ENCODE measurements at places on chromosomes 3 and 15. TPM values are rescaled to one million over a fixed set of nuclear protein-coding genes. Genes with fewer than 3 reads are reported as not detected.

The RNU5B-1 gene
- not detected for total RNA-seq

The CTXND1 gene
- not detected for total RNA-seq

The FYCO1 gene
- total RNA-seq: 32.1 TPM

The SLC24A5 gene
- not detected for total RNA-seq

The ABI3BP gene
- 3.1 TPM for total RNA-seq

The ZBTB47 gene
- total RNA-seq: 20.6 TPM

The RGMA gene
- 3.1 TPM for total RNA-seq

The DZIP1L gene
- total RNA-seq: 0.34 TPM

The GPR62 gene
- total RNA-seq: under 0.01 TPM

The GABRB3 gene
- total RNA-seq: 0.34 TPM

The EFCC1 gene
- not detected for total RNA-seq

The CLDN16 gene
- total RNA-seq: 1.0 TPM

The PPP2R3A gene
- total RNA-seq: 12.0 TPM

The CCNB2 gene
- total RNA-seq: 1.7 TPM

The TMEM158 gene
- 2.3 TPM for total RNA-seq

The CPNE4 gene
- 0.28 TPM for total RNA-seq

The IQCF5 gene
- total RNA-seq: not detected

The RRP9 gene
- 40.7 TPM for total RNA-seq

The RPL4 gene
- total RNA-seq: 4,868 TPM

The APBA2 gene
- 5.1 TPM for total RNA-seq

The LYZL4 gene
- total RNA-seq: not detected

The CHD2 gene
- 108 TPM for total RNA-seq

The RASGRP1 gene
- total RNA-seq: 0.50 TPM

The WNT5A gene
- 11.9 TPM for total RNA-seq
